ENCODE measurements at places on chromosomes 7 and 10.

DNA sequence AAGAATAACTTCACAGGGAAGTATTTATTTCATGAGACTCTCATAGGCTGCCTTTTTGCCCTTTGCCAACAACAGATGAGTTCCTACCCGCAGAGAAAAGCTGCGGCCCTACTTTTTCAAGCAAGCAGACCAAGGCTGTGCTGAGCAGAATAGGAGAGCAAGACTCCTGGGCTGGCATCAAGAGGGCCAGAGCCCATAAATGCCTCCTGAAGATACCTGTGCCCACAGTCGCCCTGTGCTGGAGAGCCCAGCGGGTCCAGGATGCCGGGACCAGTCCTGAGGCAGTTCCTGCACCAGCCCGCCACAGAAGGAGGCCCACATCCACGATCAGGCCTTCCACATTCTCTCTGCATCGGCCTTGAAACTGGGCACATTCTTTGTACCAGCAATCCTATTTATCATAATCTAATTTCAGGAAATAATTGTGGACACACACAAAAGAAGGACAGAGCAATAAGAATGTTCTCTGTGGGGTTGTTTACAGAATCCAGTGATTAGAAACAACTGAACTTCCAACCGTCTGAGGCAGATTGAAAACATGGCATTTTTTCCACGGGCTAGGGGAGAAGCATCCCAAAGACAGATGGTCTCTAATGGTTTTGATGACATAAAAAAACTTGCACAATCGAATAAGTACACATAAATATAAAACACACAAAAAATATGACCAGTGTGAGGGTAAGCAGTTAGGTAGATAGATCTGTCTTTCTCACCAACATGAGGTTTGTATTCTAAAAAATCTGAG, 95.6 kb downstream of the CPXM2 start:
- DNase-seq: no peak

- DNase-seq: peak; percentile 86
Observed at GRCh38 chr7:24907311-24907886, 72.6 kb downstream of the OSBPL3 start.

DNA sequence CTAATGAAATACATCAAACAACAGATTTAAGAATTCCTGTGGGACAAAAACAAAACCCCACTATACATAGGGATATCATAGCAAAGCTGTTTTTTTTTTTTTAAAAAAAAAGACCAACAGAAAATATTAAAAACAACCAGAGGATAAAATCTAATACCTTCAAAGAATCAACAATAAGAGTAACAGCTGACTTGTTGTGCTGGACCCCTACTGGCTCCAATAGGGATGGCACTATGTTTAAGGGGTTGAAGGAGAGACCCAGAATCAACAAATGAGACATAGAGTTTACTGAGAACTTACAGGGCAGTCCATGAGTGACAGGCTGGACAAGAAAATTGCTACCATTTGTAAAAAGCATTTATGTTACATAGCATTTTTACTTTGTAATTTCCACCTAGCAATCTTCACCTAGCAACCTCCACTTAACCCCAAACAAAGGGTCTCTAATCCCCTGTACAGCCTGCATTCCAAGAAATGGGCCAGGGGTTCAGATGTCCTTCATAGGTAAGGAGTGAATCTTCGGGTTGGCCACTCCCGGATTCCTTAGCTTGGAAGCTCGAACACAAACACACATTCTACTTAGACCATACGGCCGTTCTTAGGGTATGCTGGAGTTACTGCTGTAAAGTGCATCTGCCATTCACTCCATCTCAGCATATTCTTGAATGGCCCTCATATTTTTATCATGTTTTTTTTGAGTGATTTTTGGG, 25.8 kb downstream of the ASZ1 start:
- no peak for DNase-seq

DNA sequence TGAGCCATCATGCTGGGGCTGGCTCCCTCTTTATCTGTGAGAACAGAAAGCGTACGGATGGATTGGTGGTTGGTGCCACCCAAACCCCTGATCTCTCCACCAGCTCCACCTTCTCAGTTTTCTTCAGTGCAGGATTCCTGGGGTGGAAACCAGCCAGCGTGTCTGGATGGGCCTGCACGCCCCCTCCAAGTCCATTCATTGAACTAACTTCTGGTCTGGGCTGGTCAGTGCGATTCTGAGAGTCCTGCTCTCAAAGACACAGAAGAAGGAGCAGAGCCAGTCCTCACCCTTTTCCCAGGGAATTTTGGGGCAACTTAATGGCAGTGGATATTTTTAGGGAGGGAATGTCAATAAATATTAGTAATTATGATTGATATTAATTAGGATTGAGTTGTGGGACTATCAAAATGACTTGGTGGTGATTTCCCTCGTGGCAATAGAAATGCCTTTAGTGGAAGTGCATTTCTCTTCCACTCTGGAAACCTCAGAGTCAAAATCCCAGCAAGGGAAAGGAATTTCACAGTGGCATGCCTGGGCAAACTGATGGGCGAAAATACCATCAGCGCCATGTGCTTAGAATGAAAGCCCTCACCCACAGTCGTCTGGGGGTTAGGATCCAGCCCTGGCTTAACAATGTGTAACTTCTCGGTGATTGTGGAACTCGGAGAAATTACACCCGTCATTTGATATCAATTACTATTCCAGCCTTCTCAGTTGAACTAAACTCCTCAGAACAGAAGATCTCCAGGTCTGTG, 69.3 kb upstream of the EEPD1 start:
- no peak for DNase-seq

DNA sequence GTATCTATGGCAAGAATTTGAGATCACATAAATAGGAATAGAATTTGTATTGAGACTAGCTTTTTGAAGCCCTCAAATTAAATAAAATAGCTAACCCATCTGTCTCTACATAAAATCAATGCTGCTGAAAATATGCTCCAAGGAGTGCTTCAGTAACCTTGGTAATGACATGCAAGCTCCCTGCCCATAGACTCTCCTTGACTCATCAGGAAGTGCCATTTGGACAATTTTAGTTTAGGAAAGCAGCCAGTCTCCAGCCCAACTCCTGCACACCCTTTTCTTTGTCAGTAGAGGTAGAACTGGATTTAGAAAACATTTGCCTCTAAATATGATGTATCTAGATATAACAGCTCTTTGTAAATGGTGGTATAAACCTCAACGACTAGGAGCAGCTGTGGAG, 69.9 kb upstream of the PTPRZ1 start:
- DNase-seq: no peak

DNA sequence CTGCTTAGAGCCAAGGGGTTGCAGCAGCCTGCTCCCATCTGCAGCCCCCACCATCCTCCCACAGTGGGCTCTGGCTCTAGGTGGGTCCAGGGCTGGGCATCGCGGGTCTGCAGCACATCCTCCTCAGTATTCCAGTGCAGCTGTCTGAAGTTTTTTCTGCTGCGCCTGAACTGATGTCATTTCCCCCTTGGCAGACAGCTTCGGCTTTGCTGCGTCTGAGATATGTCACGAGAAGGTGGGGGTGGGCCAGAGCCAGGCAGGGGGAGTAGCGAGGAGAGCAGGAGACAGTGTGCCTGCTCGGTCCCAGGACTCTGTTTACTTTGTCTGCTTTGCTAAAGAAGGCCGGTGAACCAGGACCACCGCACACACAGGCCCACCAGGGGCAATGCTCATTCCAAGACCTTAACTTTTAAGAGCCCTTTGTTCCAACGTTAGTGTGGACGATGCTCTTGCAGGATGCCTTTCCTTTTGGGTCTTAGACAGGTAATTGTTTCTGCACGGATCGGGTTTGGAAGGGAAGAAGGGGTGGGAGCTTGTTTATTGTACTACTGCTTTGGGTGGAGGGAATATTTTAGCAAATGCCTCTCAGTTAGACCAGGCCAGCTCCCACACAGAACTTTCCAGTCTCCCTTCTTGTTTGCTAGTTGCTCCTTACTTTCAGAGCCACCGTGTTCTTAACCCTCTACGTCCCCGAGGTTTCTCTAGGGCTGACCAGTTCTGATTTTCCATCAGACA, 32.4 kb downstream of the WBP1L start:
- DNase-seq: no peak

DNA sequence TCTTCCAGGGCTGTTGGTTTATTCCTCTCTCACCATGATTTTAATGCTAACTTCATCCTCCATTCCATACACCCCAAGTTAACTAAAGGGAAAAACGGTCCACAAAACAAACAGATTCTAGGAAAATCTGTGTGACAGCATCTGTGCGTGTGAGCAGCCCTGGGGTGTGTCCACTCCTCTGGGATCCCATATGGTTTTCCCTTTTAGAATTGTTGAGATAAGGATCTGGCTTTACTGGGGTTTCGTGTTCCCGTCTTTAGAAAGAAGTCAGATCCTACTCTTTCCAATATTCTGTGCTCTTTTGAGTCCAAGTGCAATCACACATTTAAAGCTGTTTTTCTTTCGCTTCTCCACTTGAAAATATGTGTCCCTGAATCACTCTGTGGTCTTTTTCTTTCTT, 257.1 kb downstream of the KLF6 start:
- DNase-seq: no peak

DNA sequence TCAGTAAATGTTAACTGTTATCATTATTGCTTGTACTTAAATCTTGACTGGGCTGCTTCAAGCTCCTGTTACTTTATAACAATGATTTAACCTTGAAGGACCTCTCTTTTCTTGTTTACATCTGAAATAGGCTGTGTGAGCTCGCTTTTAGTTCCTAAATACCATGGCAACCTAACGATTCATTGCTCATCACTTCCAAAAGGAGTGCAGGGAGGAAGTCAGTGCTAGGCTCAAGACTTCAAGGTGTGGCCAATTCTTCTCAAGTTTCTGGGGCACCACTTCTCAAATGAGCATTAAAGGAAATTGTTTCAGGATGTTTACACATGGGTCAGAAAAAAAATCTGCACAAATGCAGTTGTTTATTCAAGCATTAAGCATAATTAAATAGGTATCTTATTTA, 284.2 kb downstream of the MTERF1 start:
- no peak for DNase-seq
